ENCODE measurements at places on chromosomes 1 and 21.

GRCh38 chr1:218525031-218525430 lies 179.9 kb downstream of the TGFB2 start:
- DNase-seq: no peak

- DNase-seq: peak; percentile 22
These were observed 294.1 kb upstream of the VAMP3 start for GRCh38 chr1:7476861-7477547.

DNA sequence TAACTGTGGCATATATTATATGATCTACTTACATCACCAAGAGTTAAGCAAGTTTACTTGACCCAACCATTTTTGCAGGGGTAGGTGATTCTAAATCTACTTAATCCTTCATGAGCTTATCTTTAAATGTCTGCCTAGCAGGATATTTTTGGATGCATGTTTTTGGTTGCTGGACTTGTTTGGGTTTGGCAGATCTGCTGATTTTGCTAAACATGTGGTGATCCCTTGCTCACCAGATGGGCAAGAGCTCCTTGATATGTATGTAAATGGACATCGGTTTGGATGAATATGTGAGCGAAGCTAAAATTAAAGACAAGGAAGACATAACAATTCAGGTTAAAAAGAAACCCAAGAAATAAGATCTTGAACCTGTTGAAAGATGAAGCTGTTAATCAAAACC lies 36.7 kb downstream of the FMN2 start:
- DNase-seq: no peak

- DNase-seq: no peak
These were observed 7.3 kb downstream of the HENMT1 start for GRCh38 chr1:108653431-108654105.

- DNase-seq: no peak
These were observed 21.0 kb downstream of the PLXNA2 start for GRCh38 chr1:208223136-208223535.

DNA sequence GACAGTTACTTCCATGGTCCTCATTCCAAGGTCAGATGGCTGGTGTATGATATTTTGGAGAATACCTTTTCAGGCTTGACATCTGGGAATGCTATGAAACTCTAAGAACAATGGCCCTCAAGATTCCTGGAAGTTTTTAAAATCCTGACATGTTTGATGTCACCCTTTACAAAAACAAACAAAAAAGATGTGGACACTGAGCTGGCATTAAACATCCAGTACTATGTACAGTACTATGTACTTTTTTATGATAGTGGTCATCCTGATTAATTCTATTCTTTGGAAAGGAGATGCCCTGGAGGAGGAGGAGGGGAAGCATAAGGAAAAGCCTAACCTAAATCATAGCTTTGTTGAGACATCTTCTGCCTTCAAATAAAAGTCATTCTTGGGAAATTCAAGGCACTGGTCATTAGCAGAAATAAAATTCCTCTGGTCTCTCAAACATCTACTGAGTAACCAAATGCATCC lies 235.4 kb downstream of the HMCN1 start:
- DNase-seq: no peak

GRCh38 chr1:198534548-198535418 lies 5.7 kb downstream of the ATP6V1G3 start:
- no peak for DNase-seq

DNA sequence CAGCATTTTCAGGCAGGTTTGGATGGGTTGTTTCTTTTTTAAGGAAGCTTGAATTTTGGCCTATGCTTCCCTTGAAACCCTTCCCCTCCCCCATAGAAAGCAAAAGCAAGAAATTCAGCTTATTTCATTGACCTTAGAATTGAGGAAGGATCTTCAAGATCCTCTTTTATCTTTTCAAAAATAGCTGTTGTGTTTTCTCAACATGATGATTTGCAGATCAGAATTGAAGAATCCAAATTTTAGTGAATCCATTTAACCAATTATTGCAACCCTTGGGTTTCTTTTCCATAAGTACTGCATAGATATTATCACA lies 73.7 kb downstream of the LRRC8C start:
- DNase-seq: no peak

GRCh38 chr1:35646043-35646442 lies 4.7 kb upstream of the PSMB2 start:
- no peak for DNase-seq

DNA sequence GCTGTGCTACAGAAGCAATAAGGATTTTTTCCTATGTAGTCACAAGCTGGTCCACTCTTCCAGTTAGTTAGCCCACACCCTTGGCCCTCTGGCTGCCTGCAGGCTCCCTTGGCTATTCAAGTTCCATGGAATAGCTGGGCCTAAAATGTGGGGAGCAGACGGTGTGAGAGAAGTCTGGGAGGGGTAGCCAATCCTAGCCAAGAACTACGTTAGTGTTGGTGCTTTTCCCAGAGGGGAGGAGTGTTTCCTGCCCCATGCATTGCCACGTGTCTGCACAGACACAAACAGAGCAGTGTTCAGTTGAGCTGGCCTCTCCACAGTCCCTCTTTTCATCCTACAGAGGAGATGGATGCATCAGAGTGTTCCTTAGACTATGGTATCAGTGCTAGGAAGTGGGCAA lies 59.0 kb upstream of the IPO9 start:
- DNase-seq: no peak

- DNase-seq: no peak
These were observed 50.8 kb downstream of the RHBG start for GRCh38 chr1:156419854-156420204.

DNA sequence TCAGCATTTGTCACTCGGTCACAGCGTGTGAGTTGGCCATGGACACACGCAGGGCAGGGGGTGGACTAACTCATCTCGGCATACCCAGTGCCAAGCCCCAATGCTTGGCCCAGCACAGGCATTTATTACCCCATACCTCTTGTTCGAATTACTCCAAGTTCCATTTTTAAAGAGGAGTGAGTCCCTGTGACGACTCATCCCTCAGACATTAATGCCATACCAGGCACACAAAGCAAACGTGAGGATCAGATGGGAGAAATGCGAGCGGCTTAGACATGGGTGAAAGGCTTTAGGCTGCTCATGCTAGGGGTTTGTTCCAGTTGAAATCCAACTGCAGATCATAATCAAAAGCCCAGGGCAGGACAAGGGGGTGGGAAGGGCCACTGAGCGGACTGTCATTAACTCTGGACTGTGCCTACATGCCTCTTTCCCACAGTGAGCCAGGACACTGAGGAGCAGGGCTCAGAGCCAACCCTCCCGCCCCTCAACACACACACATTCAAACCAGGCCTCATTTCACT lies 118.5 kb upstream of the NGF start:
- DNase-seq: peak; percentile 40

- no peak for DNase-seq
These were observed 111.6 kb downstream of the RIPK4 start for GRCh38 chr21:41655259-41655658.

DNA sequence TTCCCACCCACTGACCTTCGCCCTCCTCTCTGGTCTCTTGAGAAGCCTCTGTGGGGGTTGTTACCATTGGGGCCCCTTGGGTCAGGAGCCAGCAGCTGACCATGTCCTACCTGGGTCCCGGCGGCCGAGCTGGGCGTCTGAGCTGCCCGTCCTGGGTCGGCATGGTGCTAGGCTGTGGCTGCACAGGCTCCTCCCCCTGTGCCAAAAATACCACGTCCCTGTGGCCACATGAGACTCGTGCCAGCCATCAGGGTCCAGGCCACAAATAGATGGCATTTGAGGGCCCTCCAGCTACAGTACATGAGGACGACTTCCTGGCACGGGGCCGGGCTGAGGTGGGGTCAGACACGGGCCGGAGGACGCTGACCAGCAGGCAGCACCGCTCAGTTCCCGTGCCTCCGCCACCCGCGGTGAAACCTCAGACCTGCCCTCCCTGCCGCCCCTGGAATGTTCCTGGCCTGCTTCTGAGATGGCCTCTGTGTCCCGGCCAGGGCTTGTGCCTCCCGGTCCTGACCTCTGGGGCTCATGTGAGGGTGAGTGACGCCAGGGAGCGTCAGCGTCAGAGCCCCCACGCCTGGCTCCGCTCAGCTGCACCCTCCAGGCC lies at the start of gene PERM1:
Gene PERM1, minus strand, starts transcription at position 139 of the 604 bp plus-strand sequence. CDS start 1,064 bp downstream, outside the sequence.
- no peak for DNase-seq

- no peak for DNase-seq
These were observed 61.6 kb upstream of the TENT5B start for GRCh38 chr1:27074175-27074780.

- DNase-seq: peak; percentile 60
These were observed 22.7 kb upstream of the ARF1 start for GRCh38 chr1:228059634-228060457.

DNA sequence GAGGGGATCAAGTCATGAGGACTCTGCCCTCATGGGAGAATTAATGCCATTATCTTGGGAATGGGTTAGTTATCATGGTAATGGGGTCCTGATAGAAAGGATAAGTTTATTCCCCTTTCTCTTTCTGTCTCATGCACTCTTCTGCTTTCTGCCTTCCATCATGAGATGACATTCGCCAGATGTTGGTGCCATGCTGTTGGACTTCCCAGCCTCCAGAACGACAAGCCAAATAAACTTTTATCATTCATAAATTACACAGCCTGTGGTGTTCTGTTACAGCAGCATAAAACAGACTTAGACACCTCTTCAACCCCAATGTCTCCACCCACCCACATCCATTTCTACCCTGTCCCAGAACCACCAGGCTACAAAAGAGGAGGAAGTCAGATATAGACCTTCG lies 11.9 kb upstream of the IGFN1 start:
- no peak for DNase-seq

DNA sequence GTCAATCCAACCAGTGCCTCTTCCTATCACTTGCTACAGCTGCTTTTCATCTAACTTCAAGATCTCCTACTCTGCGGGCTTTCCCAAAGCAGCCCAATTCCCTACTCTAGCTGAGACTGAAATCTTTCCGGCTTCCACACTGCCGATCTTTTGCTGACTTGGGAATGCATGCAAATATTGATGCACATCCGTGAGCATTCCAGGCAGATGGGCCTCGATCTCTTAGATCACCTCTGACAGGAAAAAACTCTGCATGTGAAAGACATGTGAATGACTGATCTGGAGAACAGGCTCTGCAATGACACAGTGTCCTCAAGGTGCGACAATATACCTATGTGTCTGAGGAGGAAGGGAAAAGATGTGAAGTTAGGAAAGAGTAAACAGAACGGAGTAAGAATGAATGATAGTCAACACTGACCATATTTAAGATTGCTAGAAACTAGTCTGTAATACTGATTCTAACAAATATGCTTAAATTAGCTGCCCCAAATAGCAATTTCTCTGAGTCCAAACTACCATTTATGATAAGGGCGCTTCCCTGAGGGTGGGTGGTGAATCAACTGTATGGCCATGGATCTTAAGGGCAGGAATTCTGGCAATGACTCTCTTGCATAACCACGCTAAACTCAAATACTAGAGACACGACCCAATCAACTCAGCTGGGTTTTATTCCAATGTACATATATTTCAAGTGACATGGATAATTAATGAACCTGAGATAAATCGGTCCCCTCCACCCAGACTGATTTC lies 8.4 kb downstream of the TAF5L start:
- no peak for DNase-seq

DNA sequence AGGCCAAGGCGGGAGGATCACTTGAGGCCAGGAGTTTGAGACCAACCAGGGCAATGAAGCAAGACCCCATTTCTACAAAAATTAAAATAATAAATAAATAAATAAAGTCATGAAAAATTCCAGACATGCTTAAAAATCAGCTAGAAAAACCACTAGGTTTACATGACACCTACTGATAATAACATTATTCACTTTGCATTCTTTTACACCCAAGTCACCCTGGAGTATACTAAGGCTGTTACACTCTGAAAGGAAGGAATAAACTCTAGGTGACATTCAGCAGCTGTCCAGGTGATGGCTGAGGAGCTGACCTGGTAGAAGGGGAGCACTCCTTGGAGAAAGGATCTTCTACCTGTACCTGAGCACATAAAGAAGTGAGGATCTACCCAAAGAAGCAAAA lies 179.2 kb downstream of the ZNF281 start:
- DNase-seq: no peak

DNA sequence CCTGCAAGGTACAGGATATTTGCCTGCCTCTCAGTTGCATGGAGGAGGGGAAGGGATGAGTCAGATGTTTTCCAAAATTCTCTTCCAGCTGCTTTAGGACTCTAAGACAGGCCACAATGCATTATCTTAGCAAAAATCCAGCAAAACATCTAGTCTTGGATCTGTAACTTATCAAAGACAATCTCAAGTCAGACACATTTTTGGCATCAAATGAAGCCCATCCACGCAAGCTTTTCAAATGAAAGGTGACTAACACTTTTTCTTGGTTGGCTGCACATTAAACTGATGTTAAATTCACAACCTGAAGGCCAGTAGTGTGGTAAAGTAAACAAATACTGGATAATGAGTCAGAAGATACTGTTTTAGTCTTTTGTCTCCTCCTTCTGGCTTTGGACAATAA lies 21.3 kb downstream of the FAM78B start:
- no peak for DNase-seq

DNA sequence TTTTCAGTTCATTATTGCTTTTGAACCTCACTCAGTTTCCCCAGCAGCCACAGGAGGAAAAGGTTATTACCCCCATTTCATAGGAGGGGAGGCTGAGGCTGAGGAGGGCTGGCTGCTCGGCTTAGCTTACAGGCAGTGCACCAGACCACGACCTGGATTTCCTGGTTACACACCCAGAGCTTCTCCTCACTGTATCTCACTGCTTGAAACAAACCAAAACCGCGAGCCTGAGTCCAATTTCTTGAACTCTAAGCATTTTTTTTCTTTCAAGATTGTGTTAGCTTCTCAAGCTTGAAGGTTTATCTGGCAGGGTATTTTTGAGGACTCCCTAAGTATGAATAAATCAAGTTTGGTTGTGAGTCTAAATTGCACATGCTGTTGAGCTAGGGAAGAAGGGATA lies 188.9 kb upstream of the EDN2 start:
- DNase-seq: no peak

GRCh38 chr1:178472531-178472930 lies 24.2 kb downstream of the CLEC20A start:
- no peak for DNase-seq

GRCh38 chr1:31016868-31017267 lies 48.6 kb downstream of the PUM1 start:
- no peak for DNase-seq

GRCh38 chr1:114782476-114782875 lies 2.0 kb upstream of the SIKE1 start:
- DNase-seq: no peak

GRCh38 chr1:38014171-38014570 lies 1.6 kb downstream of the UTP11 start:
- no peak for DNase-seq

- peak; percentile 17 for DNase-seq
These were observed 4.7 kb downstream of the FMOD start for GRCh38 chr1:203346060-203346768.

GRCh38 chr1:52140633-52141512 lies 1.0 kb upstream of the ZFYVE9 start:
- no peak for DNase-seq

GRCh38 chr1:115056395-115056798 lies 26.8 kb downstream of the TSHB start:
- no peak for DNase-seq

- DNase-seq: no peak
These were observed 406.1 kb downstream of the RPS6KC1 start for GRCh38 chr1:213457186-213457585.

DNA sequence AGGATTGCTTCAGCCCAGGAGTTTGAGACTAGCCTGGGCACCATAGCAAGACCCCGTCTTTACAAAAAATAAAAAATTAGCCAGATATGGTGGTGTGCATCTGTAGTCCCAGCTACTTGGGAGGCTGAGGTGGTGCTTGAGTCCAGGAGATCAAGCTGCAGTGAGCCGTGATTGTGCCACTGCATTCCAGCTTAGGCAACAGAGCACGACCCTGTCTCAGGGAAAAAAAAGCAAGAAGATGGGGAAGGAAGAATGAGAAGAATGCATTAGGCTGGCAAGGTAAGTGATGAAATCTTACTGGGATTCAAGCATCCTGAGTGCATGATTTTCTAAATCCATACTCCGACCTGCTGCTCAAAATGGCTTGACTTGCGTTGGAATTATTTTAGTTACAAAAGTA lies 6.8 kb downstream of the PCP4L1 start:
- no peak for DNase-seq
